Smooth muscle cell of trachea (primary cell): ENCODE measurements at places on chromosomes 4 and X. TPM values are rescaled to one million over a fixed set of nuclear protein-coding genes. Genes with fewer than 3 reads are reported as not detected.

KCNIP4 gene
- not detected in 2 replicates for total RNA-seq

POU3F4 gene
- not detected in 2 replicates for total RNA-seq

KIT gene
- 0.44 and 0.83 TPM in 2 replicates for total RNA-seq

PAGE2B gene
- not detected in 2 replicates for total RNA-seq

SSX4 gene
- total RNA-seq, result not detected in 2 replicates

MAGED4 gene
- total RNA-seq, result 34.0 and 38.5 TPM in 2 replicates
